Osteocyte (in vitro differentiated cells): ENCODE measurements at places on chromosomes 2 and 18. TPM values are rescaled to one million over a fixed set of nuclear protein-coding genes. Genes with fewer than 3 reads are reported as not detected.

- H3K4me1 ChIP-seq: no peaks in the 10 kb centered on the region
- H3K27me3 ChIP-seq: peaks cover 2% of the 10 kb centered on the region
- DNase-seq: no peak
- H3K36me3 ChIP-seq: peaks cover 2% of the 10 kb centered on the region
- H3K4me3 ChIP-seq: no peak overlapping the region
Observed at GRCh38 chr2:205461169-205461568, 221.1 kb upstream of the NRP2 start.

GRCh38 chr2:2266699-2267449, 64.2 kb downstream of the MYT1L start:
- DNase-seq: peak; percentile 74
- H3K36me3 ChIP-seq: no peaks in the 10 kb centered on the region
- H3K27ac ChIP-seq: no peak overlapping the region
- H3K4me3 ChIP-seq: no peak overlapping the region
- H3K4me1 ChIP-seq: peaks cover 7% of the 10 kb centered on the region
- no peaks in the 10 kb centered on the region for H3K27me3 ChIP-seq

TMEM37 gene
- total RNA-seq: 0.21 and 0.40 TPM in 2 replicates

GRCh38 chr2:231356466-231356844, 39.1 kb upstream of the B3GNT7 start:
- no peaks in the 10 kb centered on the region for H3K4me1 ChIP-seq
- no peak overlapping the region for H3K4me3 ChIP-seq
- peaks cover 30% of the 10 kb centered on the region for H3K36me3 ChIP-seq
- no peak overlapping the region for H3K27ac ChIP-seq

DNA sequence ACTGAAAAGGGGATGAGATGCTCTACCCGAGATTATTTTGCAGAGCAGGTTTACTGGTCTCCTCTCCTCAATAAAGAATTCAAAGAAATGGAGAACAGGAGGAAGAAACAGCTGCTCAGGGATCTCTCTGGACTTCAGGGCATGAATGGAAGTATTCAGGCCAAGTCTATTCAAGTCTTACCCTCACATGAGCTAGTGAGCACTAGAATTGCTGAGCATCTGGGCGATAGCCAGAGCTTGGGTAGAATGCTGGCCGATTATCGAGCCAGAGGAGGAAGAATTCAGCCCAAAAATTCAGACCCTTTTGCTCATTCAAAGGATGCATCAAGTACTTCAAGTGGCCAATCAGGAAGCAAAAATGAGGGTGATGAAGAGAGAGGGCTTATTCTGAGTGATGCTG, 60.0 kb downstream of the PIKFYVE start:
- DNase-seq: no peak
- peaks cover 15% of the 10 kb centered on the region for H3K4me1 ChIP-seq
- no peak overlapping the region for H3K4me3 ChIP-seq

DYNAP gene
- total RNA-seq: not detected in 2 replicates

- peaks cover 47% of the 10 kb centered on the region for H3K27me3 ChIP-seq
- H3K4me1 ChIP-seq: no peaks in the 10 kb centered on the region
- DNase-seq: no peak
Observed at GRCh38 chr18:46429649-46430224, 227.3 kb downstream of the LOXHD1 start.

- no peaks in the 10 kb centered on the region for H3K27me3 ChIP-seq
- H3K4me1 ChIP-seq: peaks cover 21% of the 10 kb centered on the region
- H3K4me3 ChIP-seq: no peak overlapping the region
- no peak for DNase-seq
Observed at GRCh38 chr2:223594259-223594658, 7.9 kb downstream of the SCG2 start.

DNA sequence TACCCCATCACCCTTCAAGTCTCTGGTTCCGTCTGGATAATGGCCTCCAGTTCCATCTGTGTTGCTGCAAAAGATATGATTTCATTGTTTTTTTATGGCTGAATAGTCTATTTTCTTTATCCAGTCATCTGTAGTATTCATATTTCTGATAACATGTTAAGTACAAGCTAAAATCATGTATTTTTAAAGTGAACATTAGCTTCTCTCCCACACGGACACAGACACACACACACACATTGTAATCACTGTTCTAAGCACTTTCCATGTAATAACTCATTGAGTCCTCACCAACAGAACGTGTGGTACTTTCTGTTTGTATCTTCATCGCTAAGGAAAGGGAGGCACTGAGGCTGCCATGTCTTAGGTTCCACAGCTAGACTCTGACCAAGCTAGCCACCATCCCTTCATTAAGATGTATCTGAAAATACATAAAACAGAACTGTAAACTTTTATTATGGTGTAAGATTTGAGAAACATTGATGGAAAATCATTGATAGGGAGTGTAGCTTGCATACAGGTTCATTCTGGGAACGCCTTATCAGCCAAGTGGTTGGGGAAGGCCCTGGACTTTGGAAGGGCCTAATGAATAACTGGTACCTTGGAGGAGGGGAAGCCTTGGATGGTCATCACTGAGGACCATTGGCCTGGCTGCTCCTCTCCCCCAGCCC, 8.1 kb downstream of the NCK2 start:
- peaks cover 30% of the 10 kb centered on the region for H3K4me1 ChIP-seq
- peaks cover 5% of the 10 kb centered on the region for H3K36me3 ChIP-seq
- no peak overlapping the region for H3K27ac ChIP-seq
- no peaks in the 10 kb centered on the region for H3K27me3 ChIP-seq
- no peak overlapping the region for H3K4me3 ChIP-seq
- no peak for DNase-seq

IL37 gene
- not detected in 2 replicates for total RNA-seq

GRCh38 chr2:74756356-74756890, 77.5 kb upstream of the HK2 start:
- DNase-seq: no peak
- H3K4me3 ChIP-seq: no peak overlapping the region
- H3K4me1 ChIP-seq: peaks cover 3% of the 10 kb centered on the region
- peaks cover 5% of the 10 kb centered on the region for H3K36me3 ChIP-seq

GRCh38 chr18:58896268-58896667, 31.6 kb downstream of the ZNF532 start:
- peaks cover 52% of the 10 kb centered on the region for H3K4me1 ChIP-seq
- H3K4me3 ChIP-seq: no peak overlapping the region
- H3K36me3 ChIP-seq: peaks cover 12% of the 10 kb centered on the region

GRCh38 chr2:136376798-136377211, 258.9 kb upstream of the CXCR4 start:
- no peaks in the 10 kb centered on the region for H3K4me1 ChIP-seq
- no peaks in the 10 kb centered on the region for H3K27me3 ChIP-seq
- H3K36me3 ChIP-seq: no peaks in the 10 kb centered on the region

- H3K4me3 ChIP-seq: no peak overlapping the region
- H3K27ac ChIP-seq: no peak overlapping the region
- DNase-seq: peak; percentile 57
- H3K36me3 ChIP-seq: peaks cover 3% of the 10 kb centered on the region
- H3K4me1 ChIP-seq: no peaks in the 10 kb centered on the region
- no peaks in the 10 kb centered on the region for H3K27me3 ChIP-seq
Observed at GRCh38 chr2:3282056-3282998, 95.3 kb downstream of the EIPR1 start.

DNA sequence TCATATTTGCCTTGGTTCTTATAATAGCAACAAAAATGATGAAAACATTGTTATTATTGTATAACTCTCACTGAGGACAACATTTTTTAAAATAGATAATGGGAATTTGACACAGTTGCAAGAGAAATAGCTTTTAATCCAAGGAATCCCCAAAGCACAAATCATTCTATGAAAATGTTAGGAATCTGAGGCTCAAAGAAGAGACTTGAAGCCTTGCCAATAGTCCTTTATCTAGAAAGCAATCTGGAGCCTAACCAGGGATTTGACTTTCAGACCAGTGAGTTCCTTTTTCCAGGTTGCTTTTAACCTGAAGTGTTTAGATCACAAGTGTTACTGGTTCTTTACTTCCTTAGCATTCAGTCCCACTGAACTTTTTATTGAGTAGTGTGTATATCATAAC, 574.5 kb upstream of the ZEB2 start:
- no peak for DNase-seq
- H3K4me1 ChIP-seq: peaks cover 47% of the 10 kb centered on the region
- peaks cover 7% of the 10 kb centered on the region for H3K36me3 ChIP-seq
- no peak overlapping the region for H3K27ac ChIP-seq
- no peaks in the 10 kb centered on the region for H3K27me3 ChIP-seq

- peak; percentile 54 for DNase-seq
- H3K4me1 ChIP-seq: no peaks in the 10 kb centered on the region
- H3K27me3 ChIP-seq: no peaks in the 10 kb centered on the region
- no peak overlapping the region for H3K27ac ChIP-seq
- peaks cover 40% of the 10 kb centered on the region for H3K36me3 ChIP-seq
- no peak overlapping the region for H3K4me3 ChIP-seq
Observed at GRCh38 chr2:26193578-26194231, 20.8 kb downstream of the GAREM2 start.

DNA sequence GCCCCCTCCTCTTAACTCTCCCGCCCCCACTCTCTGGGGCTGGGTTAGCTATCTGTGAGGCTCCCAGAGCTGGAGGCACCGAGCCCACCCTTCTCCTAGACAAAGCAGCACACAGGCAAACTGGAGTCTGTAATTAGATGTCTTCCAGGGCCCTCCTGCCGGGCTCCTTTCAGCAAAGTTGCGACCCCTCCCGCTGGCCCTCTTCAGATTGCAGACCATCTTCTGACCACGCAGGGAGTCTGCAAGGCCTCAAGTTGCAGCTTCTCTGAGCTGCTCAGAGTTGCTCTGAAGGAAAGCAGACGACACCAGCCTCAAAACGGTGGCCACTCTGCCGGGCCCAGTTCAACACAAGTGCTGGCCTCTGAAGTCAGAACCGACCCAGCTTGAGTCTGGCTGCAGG, 228.4 kb upstream of the COPS8 start:
- H3K27ac ChIP-seq: peak overlapping the region; percentile 54
- peaks cover 4% of the 10 kb centered on the region for H3K36me3 ChIP-seq
- no peak overlapping the region for H3K4me3 ChIP-seq
- H3K27me3 ChIP-seq: no peaks in the 10 kb centered on the region

- H3K27me3 ChIP-seq: no peaks in the 10 kb centered on the region
- peaks cover 1% of the 10 kb centered on the region for H3K4me1 ChIP-seq
- H3K36me3 ChIP-seq: no peaks in the 10 kb centered on the region
- no peak for DNase-seq
- no peak overlapping the region for H3K4me3 ChIP-seq
Observed at GRCh38 chr18:72456802-72457201, 87.3 kb downstream of the CBLN2 start.

DNA sequence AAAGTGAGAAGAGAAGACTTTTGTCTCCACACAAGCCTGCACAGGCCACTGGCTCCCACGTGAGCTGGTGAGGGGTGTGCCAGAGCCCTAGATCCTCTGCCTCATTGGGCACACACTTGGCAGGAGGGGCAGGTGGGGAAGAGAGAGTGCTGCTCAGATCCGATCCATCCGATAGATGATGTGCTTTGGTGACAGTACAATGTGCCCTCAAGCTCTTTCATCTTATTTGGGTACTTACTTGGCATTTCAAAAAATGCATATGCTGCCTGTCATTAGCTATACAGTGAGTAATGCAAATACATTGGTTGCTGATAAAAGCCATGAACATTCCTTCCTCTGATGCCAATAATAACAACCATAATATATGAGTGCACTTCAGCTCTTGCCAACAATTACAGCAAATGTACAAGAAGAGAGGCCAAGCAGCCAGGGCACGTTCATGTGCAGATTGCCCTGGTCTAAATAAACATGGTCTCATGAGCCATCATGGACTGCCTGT, 255.3 kb downstream of the VAPA start:
- H3K4me1 ChIP-seq: peaks cover 23% of the 10 kb centered on the region
- peak overlapping the region; percentile 36 for H3K27ac ChIP-seq
- H3K36me3 ChIP-seq: no peaks in the 10 kb centered on the region
- no peaks in the 10 kb centered on the region for H3K27me3 ChIP-seq

DNA sequence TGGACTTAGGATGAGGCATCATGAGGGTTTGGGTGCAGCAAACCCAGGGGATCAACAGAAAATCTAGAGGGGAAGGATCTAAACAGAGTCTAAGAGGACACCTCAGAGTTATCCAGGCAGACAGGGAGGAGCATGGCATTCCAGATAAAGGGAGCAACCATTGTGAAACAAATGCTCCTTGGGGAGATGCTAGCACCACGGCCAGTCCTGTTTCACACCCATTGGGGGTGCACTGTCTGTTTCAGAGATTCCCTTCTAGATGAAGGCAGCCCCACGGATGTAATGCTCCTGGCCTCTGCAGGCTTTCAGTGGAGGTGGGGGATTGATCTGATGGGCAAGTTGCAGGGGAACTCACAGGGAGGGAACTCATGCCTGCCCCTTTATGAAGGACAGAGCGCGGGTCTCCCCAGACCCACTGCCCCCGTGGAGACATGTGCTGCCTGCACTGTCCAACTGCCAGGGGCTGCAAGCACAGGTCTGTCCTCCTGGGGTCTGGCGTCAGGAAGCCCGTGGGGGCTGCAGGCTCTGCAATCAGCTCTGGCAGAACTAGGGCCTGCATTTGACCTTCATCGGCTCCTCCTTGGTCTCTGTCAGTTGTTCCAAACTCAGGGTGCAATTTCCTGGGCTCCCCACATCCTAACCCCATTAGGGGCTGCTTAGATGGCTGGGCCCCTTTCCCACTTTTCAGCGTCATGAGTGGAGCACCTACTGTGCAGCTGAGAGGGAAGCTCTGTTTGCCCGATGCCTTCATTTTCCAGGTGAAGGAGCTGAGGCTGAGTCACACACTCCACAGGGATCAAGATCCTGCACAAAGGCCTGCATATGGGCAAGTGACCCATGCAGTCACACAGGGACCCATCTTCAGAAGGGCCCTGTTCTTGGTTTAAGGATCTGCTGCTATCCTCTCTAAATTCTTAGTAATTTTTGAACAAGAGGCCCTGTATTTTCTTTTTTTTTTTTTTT, 163.4 kb downstream of the ARL4C start:
- no peak for DNase-seq
- no peaks in the 10 kb centered on the region for H3K36me3 ChIP-seq
- H3K4me1 ChIP-seq: no peaks in the 10 kb centered on the region
- H3K27ac ChIP-seq: no peak overlapping the region

CDH7 gene
- total RNA-seq: not detected in 2 replicates

CXCR1 gene
- not detected in 2 replicates for total RNA-seq

DNA sequence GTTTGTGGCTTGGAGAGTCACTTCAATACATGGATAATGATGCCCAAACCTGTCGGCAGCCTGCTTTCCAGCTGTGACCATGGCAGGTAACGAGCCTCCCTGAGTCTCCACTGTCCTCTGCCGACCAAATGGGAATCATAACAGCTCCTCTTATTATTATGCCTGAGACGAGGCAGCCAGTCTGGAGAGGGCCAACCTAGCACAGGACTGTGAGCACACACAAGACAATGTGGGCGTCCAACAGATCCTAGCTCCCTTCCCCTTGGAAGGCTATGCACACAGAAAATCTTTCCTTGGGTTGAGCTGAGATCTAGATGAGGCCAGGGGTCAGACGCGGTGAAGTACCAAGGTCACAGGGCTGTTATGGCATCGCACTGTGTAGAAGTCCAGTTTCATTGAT, 890 bp upstream of the SLC4A3 start:
- H3K4me1 ChIP-seq: peaks cover 3% of the 10 kb centered on the region
- peak overlapping the region; percentile 77 for H3K4me3 ChIP-seq
- no peaks in the 10 kb centered on the region for H3K36me3 ChIP-seq
- no peak for DNase-seq
- peaks cover 18% of the 10 kb centered on the region for H3K27me3 ChIP-seq

MAP3K19 gene
- total RNA-seq: not detected in 2 replicates
